ENCODE measurements at places on chromosomes 13 and 19.

- no peak for DNase-seq
Measured at GRCh38 chr13:75541287-75541686, 3.6 kb upstream of the COMMD6 start.

DNA sequence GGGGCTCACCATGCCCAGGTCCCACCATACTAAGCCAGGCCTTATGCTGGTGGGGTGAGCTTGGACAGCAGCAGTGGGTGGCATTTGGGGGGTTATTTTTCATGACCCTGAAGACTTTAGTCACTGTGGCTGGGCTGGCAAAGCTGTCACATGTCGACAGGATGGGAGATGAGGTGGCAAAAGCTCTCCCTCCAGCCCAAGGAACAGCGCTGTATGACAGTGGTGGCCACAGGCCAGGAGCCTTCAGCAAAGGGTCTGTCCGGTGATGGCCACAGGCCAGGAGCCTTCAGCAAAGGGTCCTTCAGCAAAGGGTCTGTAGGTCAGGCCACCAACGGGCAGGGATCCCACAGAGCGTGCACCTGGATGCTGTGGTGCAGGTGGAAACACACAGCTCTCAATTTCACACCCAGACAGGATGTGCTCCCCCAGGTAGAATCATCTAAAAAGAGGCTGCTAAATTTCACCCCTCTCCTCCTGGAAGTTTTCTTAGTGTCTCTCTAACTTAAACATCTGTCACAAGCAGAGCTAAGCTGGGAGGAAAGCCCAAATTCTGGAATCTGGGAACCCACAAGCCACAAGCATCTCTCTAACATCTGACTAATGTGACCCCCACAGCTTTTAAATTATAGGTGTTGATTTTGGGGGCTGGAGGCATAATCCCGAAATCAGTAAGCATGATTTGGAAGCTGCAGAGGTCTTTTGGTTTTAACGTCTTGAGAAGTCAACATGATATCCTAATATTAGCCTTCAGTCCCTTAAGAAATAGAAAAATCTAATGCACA lies 23.0 kb downstream of the COL4A1 start:
- DNase-seq, result no peak

DNA sequence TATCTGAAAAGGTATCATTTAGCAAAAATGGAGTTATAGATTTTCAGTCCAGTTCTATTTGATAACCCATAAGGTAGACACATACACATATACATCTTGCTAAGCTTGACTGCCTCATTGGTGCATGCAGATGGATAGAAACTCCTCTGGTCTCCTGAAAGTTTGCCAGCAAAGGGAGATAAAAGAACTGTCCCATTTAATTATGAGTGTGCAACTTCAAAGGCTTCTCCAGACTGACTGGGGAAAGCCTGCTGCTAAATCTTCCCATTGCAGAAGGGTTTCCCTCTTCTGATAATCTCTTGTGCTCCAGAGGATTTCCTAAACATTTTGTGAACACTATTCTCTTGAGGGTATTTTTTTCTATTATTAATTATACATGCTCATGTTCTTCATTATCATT lies 131.9 kb downstream of the ITGBL1 start:
- DNase-seq, result no peak

DNA sequence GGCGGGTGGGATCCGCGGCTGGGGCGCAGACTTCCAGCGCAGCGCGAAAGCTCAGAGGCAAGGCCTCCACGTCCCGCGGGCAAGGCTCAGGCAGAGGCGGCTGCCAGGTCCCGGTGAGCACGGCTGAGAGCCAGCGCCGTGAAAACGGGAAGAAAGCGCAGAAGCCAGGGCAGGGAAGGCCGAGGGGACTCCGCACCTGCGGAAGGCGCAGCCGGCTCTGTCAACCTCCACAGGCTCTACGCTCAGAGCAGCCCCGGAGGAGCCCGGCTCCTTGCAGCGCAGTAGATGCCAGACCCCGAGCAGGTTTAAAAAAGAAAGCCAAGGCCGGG lies 131.0 kb downstream of the RNF17 start:
- no peak for DNase-seq

GRCh38 chr13:106110241-106110855 lies 425.1 kb downstream of the EFNB2 start:
- DNase-seq, result no peak

All from OCI-LY7 (cell line).